ENCODE measurements at places on chromosomes 1 and 21.

DNA sequence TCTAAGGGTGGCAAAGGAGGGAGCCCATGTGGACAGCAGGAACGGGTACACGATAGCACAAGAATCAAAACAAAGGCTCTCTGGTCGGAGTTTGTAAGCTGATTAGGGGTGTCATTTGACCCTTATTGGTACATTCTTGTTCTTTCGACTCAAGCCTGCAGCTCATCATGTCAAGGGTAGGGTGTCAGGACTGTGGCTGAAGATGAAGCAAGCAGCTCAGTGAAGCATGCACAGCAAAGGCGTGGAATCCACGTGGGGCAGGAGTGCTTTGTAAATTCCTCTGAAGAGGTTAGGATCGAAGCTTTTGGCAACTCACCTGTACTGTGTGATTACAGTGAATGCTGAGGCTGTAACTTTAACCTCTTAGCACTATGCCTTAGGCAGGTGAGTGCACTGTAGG lies 4.7 kb upstream of the ABCB10 start:
- DNase-seq, result no peak

DNA sequence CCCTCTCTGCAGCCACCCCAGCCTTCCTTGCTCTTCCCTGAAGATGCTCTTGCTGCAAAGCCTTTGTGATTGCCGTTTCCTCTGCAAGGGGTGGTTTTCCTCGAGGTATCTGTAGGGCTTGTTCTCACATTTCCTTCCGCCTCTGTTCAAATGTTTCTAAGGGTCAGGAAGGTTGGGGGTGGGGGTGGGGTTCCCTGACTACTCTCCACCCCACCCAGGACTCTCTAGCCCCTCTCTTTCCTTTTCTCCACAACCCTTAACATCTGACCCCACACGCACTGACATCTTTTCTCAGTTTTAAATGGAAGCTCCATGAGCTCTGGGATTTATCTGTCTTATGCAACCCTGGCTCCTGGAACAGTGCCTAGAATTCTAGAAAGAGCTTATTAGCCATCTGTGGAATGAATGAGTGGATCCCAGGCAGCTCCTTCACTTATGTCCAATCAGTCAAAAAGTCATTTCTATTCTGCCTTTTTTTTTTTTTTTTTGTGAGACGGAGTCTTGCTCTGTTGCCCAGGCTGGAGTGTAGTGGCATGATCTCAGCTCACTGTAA lies 27.3 kb upstream of the ZNF362 start:
- DNase-seq, result no peak

- no peak for DNase-seq
These were observed 12.0 kb upstream of the COL16A1 start for GRCh38 chr1:31715873-31716220.

DNA sequence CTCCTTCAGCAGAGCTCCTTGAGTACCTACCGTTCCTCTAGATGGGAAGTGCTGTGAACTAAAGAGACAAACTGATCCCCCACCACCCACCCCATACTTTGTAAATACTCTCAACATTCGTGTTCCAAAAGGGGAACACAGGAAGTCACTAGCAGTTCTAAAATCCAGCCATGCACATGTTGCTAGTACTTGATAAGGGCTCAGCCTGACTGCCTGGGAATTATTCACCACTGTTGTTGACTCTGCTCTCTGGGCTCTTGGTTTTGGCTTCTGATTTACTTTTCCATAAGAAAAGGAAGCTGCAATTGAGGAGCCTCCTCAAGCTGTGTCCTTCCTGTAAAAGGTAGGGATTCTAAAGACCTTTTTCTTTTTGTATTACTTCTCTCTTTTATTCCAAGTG lies 67.5 kb downstream of the IVNS1ABP start:
- DNase-seq, result no peak

DNA sequence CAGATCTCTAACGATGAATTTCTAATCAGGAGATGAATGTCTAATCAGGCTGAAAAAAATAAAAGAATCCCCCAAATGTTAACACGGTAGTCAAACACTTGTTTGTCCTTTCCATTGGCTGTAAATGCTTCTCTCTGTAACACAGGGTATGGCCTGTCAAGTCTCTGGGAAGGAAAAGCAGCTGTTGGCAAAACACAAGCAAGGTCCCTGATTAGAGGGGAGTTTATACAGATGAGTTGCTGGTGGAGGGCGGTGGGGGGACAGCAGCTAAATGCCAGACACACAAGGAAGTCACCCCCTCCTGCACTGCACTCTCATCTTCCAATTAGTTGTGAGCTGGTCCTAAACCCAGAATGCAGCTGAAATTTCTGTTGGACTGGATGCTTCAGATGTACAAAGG lies 51.0 kb downstream of the PGBD5 start:
- no peak for DNase-seq

- no peak for DNase-seq
These were observed 20.0 kb upstream of the MAPKAPK2 start for GRCh38 chr1:206664740-206665139.

DNA sequence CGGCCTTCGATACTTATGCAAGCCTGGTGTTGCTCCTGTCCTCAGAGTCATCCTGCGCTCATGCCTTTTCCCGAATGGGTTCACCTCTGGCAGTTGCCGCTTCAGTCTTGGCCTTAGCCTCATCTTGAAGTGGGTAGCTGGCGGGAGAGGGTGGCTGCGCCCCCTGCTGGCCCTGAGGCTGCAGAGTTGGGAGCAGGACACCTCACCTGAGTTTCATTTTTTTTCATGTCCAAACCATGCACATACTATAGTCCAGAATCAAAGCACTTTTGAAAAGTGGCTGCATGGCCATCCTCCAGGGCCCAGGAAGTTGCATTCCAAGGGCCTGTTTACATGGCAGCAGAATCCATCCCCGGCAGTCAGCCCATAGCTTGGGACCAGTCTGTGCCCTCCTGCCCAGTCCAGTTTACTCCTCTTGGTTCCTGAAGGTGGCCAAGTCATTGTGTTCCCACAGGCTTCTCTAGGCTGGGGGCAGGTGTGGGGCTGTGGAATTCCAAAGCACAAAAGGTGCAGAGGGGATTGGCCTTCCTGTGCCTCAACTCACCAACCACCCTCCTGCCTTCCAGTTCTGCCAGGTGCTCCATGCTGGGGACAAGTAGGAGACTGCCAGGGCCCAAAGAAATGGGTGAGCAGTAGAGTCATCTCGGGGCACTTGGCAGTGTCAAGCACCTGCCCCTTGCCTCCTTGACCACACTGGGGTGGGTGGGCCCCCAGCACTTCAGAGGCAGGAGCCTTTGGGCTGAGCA lies 44.0 kb downstream of the YARS1 start:
- peak; percentile 90 for DNase-seq

GRCh38 chr1:158329300-158329699 lies 2.0 kb downstream of the CD1B start:
- no peak for DNase-seq

DNA sequence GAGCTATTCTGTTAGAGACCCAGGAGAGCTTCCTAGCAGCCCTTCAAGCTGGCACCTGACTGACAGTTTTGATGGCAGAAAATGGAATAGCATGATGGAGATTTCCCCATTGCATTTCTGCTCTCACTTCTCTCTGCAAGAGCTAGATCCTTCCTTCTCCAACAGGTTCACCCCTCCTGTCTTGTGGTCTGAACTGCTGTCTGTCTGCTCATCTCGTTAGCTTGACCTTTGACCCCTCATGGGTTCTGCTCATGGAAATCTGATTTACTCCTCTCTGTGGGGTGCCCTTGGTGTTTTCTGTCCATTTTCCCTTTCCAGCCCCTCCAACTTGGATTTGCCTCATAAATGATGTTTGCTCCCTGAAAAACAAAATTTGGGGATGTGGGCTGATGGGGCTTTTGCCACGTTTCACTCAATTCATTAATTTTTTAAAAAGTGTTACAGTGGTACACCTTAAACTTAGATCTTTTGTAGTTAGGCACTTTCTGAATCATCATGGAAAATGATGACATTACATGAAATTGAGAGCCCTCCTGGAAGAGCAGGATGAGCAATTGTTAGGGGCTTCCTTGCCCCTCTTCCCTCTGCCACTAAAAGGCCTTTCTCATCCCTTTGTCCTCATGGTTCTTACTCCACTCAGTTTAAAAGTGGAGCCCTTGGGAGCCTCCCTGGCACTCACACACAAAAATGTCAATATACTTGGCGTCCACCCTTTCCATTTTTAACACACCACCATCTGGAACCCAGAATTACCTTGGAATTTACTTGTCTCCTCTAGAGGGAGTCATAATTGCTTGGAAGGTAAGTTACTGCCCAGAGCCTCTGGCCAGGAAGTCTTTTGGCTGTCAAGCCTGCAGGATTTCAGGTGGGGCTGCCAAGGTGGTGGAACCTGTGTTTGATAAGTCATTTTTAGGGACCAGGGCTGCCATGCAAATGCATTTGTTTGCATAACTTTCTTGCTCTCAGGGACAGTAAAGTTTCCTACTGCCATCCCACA lies 31.9 kb upstream of the IL19 start:
- DNase-seq, result no peak

DNA sequence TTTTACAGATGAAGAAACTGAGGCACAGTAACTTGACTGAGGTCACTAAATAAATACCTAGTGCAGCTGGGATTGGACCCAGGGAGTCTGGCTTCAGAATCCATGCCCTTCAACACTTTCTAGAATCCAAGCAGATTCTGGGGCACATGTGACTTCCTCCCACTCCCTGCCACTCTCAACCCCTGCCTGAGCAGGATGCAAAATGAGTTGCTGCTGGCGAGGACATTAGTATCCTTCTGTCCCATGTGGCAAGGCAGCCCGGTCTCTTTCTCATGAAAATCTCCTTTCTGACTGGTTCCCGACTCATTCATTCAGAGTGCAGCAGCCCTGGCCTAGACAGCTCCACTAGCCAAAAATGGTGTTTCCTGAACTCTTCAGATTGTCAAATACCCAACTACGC lies 28.4 kb downstream of the TNNT2 start:
- DNase-seq, result no peak

DNA sequence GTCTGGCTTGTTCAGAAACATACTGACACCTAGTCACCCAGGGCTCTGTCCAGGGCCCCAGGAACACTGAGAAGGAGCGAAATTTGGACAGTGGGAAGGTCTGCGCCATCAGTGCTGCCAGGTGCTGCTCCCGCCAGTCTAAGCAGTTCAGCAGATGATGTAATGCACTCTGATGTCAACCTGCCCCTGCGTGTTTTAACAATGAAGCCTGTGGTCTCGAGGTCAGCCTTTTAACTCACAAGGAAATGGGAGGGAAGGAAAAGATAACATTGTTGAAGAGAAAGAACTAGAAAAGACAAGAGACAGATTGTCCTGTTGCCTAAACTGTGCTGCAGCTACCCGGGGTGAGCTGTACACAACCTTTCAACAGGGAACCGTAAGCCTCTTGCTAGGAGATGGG lies 126.6 kb upstream of the IFFO2 start:
- no peak for DNase-seq

- DNase-seq, result no peak
These were observed 6.9 kb downstream of the THRAP3 start for GRCh38 chr1:36231191-36231590.

- DNase-seq, result no peak
These were observed 73.1 kb downstream of the ATP6V1G3 start for GRCh38 chr1:198467342-198467741.

DNA sequence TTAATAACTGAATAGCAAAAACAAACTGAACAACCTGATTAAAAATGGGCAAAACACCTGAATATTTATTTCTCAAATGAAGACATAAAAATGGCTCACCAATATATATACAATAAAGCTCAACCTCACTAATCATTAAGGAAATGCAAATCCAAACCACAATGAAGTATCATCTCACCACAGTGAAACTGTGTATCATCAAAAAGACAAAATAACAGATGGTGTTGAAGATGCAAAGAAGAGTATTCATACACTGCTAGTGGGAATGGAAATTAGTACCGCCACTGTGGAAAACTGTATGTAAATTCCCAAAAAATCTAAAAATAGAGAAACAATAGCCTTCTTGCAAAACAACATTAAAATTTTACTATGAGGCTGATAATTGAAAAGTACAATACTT lies 1660.1 kb upstream of the B3GALT2 start:
- no peak for DNase-seq

DNA sequence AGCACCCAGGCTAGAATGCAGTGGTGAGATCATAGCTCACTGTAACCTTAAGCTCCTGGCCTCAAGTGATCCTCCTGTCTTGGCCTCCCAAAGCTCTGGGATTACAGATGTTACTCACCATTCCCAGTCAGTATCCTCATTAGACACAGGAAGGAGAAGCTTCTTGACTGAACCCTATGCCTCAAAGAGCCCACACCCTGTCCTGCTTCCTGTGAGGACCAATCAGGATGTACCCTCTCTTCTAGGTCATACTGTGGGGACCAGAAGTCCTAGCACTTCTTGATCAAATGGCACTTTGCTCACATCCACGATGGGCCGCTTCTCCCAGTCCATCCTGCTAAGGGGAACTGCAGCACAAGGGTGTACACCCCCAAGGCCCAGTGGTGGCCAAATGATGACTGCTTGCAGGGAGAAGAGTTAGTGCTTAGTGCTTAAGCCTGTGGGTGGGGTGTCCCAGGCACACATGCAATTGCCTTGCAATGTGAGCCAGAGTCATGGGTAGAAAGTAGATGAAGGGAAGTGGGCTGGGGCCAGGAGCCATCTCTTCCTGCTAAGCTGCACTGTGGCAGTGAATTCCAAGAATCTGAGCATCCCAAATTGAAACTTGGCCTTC lies 9.8 kb downstream of the CD34 start:
- no peak for DNase-seq

- DNase-seq, result no peak
These were observed 436.5 kb upstream of the VAMP3 start for GRCh38 chr1:7334475-7335035.

DNA sequence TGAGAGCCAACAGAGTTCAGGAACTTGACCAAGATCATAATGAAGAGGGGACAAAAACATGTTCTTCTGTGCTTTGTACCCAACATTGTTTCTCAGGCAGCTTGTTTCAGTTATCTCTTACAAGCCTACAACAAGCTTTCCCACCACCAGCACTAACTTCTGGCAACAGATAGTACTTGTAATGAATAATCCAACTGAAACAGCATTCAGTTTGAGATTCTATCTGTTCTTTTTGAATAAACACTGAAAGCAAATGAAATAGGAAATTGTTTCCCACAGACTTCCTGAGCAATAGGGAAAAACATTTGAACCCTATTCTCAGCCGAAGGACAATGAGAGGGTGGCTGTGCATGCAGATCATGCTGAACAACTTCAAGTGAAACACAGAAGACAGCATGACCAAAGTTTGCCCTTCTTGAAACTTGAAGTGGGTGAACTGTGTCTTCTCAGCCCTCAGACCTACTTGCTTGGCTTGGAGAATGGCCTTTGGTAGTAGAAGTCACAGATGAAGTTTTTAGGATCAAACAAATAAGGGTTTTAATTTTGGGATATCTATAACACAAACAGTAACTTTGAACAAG lies 11.2 kb upstream of the HOOK1 start:
- DNase-seq, result no peak

- DNase-seq, result no peak
These were observed 6.2 kb upstream of the SPRR2F start for GRCh38 chr1:153119491-153119971.

- no peak for DNase-seq
These were observed 8.6 kb downstream of the AIM2 start for GRCh38 chr1:159067699-159068621.

DNA sequence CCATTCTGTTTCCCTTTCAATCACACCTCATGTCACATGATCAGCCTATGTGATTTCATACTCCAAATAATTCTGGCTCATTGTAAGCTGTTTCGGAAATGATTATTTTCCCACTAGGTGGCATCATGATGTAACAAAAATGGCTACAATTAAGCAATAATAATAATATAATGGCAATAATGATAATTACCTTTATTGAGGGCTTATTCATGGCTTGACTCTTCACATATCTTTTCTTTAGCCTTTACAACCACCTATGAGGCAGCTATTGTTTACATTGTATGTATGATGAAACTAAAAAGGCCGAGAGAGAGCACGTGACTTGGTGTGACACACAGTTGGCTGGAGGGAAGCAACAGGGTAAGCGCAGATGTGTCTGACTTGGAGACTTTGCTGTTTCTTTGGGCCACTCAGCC lies 12.5 kb upstream of the KPRP start:
- no peak for DNase-seq

GRCh38 chr21:45506241-45506817 lies 35.9 kb downstream of the SLC19A1 start:
- DNase-seq, result no peak

Data from activated CD8-positive, alpha-beta memory T cell treated with anti-CD3 and anti-CD28 coated beads, Interleukin-2, amount 50 U/mL, for 48 hours (primary cell).